ENCODE measurements at places on chromosomes 5 and 9.
A peak's percentile ranks its signal among the peaks of the same experiment; 100 is the strongest.

GRCh38 chr9:98219364-98219716 lies 26.9 kb upstream of the CORO2A start:
- no peak for DNase-seq

DNA sequence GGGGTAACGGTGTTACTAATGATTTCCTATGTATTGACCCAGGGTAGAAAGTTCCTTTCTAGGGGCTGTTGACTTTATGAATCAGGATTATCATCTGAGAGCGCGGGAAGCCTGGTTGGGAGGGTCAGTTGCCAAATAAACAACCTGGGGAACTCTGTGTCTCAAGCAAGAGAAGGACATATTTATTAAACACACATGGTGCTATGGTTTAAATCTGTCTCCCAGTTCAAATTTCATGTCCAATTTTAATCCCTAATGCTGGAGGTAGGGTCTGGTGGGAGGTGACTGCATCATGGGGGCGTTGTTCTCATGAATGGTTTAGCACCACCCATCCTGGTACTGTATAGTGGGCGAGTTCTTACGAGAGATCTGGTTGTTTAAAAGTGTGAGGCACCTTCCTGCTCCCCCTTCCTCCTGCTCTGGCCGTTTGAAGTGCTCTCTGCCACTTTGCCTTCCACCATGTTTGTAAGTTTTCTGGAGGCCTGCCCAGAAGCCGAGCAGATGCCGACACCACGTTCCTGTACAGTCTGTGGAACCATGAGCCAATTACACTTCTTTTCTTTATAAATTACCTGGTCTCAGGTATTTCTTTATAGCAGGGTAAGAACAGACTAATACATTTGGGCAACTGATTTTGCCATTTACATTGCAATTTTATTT lies 19.7 kb upstream of the GAS1 start:
- no peak for DNase-seq

- DNase-seq, result no peak
These were observed 91.8 kb upstream of the TNC start for GRCh38 chr9:115209601-115210306.

DNA sequence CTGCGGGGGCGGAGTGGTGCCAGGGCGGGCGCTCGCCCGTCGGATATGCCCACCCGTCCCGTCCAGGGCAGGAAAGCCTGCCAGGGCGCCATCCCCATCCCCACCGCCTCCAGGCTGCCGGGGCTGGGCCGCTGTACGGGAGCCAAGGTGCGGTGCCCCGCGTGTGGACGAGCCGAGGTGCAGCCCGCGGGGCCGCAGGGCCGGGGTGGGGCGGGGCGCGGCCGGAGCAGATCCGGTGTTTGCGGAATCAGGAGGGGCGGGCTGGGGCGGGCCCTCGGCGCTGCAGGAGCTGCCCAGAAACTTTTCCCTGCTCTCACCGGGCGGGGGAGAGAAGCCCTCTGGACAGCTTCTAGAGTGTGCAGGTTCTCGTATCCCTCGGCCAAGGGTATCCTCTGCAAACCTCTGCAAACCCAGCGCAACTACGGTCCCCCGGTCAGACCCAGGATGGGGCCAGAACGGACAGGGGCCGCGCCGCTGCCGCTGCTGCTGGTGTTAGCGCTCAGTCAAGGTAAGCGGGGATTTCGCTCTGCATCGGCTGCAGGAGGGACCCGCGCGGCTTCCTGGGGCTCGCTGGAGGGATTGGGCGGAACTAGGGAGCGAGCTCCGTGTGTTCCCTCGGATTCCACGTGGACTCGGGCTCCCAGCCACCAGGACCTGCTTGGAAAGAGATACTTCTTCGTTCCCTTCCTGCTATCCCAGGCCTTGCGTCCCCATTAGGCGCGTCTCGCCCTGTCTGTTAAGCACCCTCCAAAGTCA lies at the start of gene ITGA2:
Gene ITGA2 (plus strand): TSS at position 328 of the 756 bp plus-strand sequence. CDS start 117 bp downstream, at position 445.
- DNase-seq, result peak; percentile 74

DNA sequence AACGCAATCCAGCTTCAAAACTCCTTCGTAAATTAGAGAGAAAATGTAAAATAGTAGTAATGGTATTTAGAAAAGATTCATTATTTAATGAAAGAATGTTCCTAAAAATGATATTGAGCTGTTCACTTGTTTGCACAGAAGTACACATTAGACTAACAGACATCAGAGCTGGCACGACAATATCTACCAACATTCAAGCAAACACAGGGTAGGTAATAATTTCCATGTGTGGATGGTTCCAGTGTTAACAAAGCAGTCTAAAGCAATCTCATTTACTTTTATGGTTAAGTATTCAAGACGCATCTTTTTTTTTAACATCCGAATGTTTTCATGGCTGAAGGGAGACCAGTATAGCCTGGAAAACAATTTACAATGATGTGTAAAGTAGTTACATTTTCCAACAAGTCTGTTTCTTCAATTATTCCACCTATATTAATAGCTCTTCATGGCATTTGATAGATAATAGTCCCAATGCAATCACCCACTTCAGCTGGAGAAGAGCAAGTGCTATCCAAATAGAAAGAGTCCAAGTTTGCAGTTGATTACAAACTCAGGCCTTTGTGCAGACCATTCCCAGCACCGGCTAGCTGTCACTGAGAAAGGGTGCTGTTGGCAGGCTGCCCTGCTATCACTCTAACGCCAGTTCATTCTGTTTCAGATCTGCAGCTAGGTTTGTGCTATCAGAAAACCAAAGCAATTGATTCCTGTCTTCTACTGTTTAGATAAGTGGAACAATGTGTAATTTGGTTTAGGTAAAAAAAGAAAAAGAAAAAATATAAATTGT lies 458.8 kb downstream of the DTWD2 start:
- DNase-seq, result no peak

DNA sequence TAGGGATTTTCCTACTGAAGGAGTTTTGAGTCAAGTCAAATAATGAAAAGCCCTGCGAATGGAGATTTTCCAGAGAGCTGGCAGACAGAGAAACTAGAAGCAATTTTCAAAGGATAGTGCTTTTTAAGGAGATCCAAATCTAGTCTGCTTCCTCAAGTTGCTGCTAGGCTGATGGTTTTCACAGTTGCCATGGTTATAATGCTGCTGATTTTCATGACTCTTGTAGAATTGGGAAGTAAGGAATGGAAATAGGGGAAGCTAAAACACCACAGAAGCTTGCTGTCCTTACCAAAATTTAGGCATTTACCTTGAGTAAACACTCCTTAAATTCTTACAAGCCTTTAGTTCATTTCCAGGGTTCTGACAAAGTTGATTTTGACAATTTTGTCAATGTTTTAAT lies 30.1 kb upstream of the HAPLN1 start:
- no peak for DNase-seq

- no peak for DNase-seq
These were observed 886.2 kb upstream of the DMAC1 start for GRCh38 chr9:8685825-8686224.

DNA sequence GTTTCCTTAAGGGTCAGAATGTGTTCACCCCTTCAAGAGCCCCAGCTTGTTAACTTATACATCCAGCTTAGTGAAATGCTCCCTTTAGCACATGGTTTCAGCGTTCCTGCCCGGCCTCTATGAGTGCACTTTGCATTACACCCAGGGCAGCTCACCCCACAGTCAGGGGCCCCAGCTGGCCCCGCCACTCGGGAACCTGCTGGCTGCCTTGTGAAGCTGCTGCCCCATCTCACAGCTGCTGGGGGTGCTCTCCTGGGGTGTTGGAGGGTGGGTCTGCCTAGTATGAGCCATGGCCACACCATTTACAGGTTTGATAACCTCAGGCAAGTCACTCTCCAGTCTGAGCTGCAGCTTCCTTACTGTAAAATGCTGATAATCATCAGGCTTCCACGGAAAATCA lies 32.2 kb downstream of the HRH2 start:
- DNase-seq, result no peak

- no peak for DNase-seq
These were observed at the start of gene TMEM215 for GRCh38 chr9:32783168-32783891. TMEM215 (plus strand) TSS chr9:32783540; CDS start chr9:32784184, 644 bp downstream.

DNA sequence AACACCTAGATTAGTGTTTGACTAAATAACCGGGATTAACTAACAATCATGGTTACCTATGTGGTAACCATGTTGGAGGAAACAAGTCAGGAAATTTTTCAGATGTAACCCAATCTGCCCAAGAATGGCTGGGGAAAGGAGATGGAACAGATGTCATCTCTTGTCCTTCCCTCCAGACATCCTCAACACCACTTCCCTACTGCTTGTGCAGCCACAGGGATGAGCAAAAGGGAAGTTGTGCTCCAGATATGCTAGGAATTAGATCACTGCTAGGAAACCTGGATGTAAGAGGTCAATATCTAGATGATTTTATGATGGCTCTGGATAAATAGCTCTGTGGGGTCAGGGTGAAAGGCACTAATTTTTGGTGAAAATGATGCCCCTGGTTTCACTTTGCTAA lies 61.3 kb upstream of the ELL2 start:
- DNase-seq, result no peak

- no peak for DNase-seq
These were observed 152.3 kb downstream of the KDM4C start for GRCh38 chr9:6910032-6910431.

GRCh38 chr9:107768224-107768623 lies 278.7 kb upstream of the KLF4 start:
- no peak for DNase-seq

- no peak for DNase-seq
These were observed 1.4 kb downstream of the KIF20A start for GRCh38 chr5:138180183-138180782.

- no peak for DNase-seq
These were observed 17.8 kb downstream of the NIM1K start for GRCh38 chr5:43209833-43210232.

- DNase-seq, result no peak
These were observed 282.7 kb downstream of the ENC1 start for GRCh38 chr5:74357827-74358226.

- DNase-seq, result no peak
These were observed 44.8 kb downstream of the LURAP1L start for GRCh38 chr9:12819436-12820185.
